ENCODE measurements at places on chromosomes 16 and 17.
A peak's percentile ranks its signal among the peaks of the same experiment; 100 is the strongest.

- no peak for DNase-seq
Measured at GRCh38 chr17:60086818-60087591, 8.3 kb upstream of the HEATR6 start.

GRCh38 chr17:72165867-72166439 is 45.1 kb downstream of the SOX9 start:
- no peak for DNase-seq

GRCh38 chr16:4280625-4281024 is 7.8 kb upstream of the TFAP4 start:
- no peak for DNase-seq

- DNase-seq, result peak; percentile 41
Measured at GRCh38 chr16:68445458-68445857, 2.9 kb downstream of the SMPD3 start.

GRCh38 chr17:68498479-68499326 is 13.5 kb upstream of the PRKAR1A start:
- DNase-seq, result no peak

Data from RKO (cell line).